ENCODE measurements at places on chromosomes 5 and 9.

GRCh38 chr5:41871852-41872251 lies 1.6 kb upstream of the OXCT1 start:
- DNase-seq, result no peak

- no peak for DNase-seq
Measured at GRCh38 chr9:10274175-10274574, 338.6 kb downstream of the PTPRD start.

- DNase-seq, result no peak
Measured at GRCh38 chr5:17732351-17732923, 98.2 kb downstream of the TAF11L14 start.

GRCh38 chr9:93066978-93067603 lies 8.6 kb downstream of the SUSD3 start:
- no peak for DNase-seq

- no peak for DNase-seq
Measured at GRCh38 chr5:79602889-79603288, 9.4 kb upstream of the TENT2 start.

- DNase-seq, result no peak
Measured at GRCh38 chr5:162187371-162187770, 119.8 kb downstream of the GABRG2 start.

DNA sequence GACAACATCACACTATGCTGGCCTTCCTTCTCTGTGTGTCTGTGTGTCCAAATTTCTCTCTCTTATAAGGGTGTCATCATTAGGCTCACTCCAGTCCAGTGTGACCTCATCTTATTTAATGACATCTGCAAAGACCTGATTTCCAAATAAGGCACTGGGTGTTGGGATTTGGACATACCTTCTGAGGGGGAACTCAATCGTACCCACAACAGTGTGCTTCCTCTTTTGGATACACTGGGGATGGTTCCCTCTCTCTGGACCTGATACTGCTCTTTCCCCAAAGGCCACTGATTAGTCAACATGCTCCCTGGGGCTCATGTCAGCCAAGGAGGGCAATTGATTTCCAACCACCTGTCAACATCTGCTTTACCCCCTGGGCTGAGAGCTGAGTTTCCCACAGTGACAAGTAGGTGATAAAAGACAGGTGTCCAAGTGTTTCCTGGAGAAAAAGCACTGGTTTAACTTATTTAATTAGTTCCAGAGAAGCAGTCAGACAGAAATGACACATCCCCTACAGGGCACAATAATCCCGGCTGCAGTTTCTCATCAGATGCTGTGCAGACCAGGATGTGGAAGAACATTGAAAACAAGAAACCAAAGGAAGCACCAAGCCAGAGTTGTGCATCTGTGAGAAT lies 17.8 kb upstream of the CEP72 start:
- DNase-seq, result no peak

GRCh38 chr9:127311239-127311741 lies 46.7 kb downstream of the GARNL3 start:
- peak; percentile 17 for DNase-seq

GRCh38 chr5:79743846-79744605 lies 54.4 kb downstream of the CMYA5 start:
- DNase-seq, result no peak

DNA sequence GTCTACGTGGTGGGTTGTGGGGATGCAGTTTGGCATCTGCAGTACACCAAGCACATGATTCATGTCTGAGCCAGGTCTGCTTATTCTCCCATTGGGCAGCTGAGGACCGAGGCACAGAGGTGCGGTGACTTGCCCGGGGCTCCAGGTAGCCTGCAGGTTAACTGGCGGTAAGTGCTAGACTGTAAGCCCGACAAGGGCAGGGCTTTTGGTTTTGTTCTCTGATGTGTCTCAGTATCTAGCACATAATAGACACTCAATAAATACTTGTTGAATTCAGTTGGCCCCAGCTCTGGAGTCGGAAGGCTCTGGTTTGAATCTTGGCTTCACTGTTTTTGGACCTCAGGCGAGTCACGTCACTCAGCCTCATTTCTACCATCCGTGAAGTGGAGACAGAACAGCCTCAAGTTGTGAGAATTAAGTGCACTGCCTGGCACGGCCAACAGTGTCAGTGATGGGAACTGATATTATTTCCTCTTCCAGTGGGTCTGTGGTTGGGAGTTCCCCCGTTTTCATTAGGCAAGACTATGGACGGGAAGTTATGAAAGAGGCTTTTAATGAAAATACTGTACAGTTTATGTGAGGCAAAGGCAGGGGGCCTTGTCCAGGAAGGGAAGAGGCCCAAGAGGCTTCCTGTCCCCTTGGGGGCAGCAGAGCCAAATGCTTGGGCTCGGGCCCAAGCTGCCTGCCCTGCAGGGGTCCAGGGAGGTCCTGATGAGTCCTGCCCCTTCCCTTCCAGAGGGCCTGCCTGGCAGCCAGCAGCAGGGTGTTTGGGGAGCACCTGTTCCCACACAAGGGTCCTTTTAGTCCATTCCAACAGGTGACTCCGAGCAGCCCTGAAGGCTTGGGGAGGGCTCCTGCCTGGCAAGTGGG lies 3.3 kb downstream of the PRELID1 start:
- DNase-seq, result no peak

- no peak for DNase-seq
Measured at GRCh38 chr9:95649801-95650213, 133.0 kb upstream of the PTCH1 start.

GRCh38 chr5:136474466-136474865 lies 109.1 kb upstream of the TRPC7 start:
- DNase-seq, result no peak

GRCh38 chr5:139961435-139962157 lies 81.5 kb downstream of the NRG2 start:
- DNase-seq, result no peak

DNA sequence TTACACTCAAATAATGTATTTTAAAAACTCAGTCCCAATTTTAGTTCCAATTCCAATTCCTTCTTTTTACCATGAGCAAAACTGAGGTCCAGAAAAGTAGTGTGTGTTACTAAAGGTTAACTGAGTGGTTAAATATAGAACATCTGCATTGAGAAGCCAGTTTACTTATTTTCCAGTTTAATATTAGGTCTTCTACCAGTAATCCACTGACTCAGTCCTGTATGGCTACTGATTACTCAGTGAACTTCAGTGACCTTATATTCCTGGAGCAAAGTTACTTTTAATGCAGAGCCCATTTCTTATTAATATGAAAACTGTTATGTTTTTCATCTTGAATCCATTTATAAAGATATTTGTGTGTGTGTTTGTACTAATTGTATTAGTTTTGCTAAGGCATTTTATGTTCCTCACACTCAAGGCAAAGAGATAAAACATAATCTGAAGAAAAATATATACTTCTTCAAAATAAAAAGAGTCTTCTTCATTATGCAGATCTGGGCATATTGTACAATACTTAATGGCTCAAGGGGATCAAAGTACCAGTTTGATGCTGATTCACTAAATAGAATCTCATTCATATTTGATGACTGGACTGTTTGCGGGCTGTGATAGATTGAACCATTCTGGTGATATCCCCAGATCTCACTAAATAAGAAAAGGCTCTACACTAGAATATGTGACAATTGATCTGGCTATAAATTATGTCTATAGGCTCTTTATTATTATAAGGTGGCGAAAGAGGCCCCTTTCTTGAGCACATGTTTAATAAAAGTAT lies 60.8 kb downstream of the DMXL1 start:
- DNase-seq, result no peak

DNA sequence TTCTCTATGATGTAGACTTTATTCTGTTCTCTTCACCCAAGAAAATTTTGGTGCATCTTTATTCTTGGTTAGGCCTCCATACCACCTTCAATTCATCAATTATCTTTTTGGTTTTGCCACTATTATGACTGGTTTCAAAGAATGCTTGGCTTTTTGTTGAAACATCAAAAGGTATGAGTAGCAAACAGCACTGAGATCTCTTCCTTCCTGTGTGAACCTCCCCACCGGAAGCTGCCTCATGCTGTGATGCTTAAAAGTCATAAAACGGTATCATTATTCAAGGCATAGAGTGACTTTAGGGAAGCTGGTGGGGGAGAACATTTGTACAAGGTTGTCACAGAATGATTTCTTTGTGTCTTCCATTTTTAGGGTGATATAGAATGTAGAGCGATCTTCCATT lies 70.6 kb downstream of the IQGAP2 start:
- DNase-seq, result no peak

- no peak for DNase-seq
Measured at GRCh38 chr9:124035001-124035650, 23.6 kb downstream of the LHX2 start.

DNA sequence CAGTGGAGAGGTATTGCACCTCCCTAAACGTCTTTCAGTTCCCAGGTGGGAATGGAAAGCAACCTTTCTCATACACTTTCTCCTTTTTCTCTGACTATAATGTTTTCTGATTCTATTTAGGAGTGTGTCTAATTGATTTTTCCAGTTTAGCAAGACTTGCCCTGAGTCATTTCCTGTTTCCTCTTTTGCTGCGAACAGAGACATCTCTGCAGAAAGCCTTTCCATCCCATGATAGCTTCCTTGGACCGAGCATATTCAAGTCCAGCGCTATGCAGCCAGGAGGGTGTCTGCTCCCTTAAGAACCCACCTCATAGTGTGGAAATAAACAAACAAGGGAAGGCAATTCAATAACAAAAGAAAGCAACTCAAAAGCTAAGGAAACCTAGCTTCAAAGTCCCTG lies 60.0 kb upstream of the CDH6 start:
- no peak for DNase-seq

DNA sequence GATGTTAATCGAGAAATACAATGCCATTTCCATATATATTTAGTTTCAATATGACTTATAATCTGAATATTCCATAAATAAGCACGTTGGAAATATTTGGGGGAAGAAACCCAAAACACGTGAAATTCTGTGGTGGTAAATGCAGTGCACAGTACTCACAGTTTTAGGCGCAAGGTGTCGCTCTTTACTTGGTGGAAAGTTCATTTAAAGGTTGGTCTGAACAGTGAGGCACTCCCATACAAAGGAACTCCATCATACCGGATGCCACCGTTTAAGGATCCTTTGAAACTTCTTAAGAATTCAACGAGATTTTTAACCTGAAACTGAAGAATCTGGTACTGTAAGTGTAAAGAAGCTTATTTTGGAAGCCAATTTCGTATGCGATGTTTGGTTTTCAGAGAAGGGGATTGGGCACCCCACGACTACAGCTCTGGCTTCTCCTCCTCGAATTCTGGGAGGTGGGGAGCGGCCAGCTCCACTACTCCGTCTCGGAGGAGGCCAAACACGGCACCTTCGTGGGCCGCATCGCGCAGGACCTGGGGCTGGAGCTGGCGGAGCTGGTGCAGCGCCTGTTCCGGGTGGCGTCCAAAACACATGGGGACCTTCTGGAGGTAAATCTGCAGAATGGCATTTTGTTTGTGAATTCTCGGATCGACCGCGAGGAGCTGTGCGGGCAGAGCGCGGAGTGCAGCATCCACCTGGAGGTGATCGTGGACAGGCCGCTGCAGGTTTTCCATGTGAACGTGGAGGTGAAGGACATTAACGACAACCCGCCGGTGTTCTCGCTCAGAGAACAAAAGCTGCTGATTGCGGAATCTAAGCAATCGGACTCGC lies at the start of gene PCDHA11:
Gene PCDHA11 (plus strand): TSS at position 237 of the 834 bp plus-strand sequence. CDS start 147 bp downstream, at position 384.
- no peak for DNase-seq

DNA sequence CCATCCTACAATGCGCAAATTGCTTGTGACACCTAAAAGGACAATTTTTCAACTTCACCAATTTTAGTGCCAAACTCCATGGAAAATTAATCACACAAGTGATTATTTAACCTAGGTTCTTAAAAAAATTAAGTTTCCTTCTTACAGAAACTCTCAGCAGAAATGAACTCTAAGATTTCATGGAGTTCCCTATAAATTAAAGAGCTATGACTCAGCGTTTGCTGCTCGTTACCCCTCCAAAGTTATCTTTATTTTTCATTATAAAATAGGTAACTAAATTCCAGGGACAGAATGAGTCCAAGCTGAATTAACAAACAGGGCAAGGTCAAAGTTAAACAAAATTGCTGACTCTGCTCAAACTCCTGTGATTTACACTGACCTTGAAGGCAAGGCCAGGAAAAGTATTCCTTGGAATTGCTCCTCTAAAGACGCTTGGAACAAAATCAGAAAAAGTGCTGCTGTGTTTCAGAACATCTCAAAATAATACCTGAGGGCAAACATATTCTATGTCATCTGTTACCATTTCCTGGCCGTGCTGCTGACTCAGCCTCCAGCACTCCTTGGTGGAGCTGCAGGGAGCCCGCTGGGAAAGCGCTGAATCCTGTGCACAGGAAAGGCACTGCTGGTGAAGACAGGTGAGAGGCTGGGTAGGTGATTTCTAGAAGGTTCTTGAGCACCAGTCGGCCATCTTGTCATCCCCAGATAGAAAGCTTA lies 2.5 kb upstream of the CMBL start:
- DNase-seq, result no peak

DNA sequence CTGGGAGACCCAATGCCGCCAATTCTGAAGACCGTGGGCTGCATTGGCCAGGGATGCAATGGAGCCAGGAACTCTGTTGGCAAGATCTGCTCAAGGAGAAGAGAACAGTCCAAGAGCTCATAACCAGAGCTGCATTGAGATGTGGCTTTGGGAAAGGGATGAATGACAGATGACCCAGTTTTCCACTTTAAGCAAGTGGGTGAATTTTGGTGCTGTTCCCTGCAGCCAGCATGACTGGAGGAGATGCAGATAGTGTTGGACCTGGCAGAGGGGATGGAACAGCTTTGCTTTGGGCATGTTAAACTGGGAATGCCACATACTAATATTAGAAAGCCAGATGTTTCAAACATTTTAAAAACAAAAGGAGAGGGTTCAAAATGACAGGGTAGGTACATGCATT lies 143.1 kb downstream of the FSTL4 start:
- no peak for DNase-seq

DNA sequence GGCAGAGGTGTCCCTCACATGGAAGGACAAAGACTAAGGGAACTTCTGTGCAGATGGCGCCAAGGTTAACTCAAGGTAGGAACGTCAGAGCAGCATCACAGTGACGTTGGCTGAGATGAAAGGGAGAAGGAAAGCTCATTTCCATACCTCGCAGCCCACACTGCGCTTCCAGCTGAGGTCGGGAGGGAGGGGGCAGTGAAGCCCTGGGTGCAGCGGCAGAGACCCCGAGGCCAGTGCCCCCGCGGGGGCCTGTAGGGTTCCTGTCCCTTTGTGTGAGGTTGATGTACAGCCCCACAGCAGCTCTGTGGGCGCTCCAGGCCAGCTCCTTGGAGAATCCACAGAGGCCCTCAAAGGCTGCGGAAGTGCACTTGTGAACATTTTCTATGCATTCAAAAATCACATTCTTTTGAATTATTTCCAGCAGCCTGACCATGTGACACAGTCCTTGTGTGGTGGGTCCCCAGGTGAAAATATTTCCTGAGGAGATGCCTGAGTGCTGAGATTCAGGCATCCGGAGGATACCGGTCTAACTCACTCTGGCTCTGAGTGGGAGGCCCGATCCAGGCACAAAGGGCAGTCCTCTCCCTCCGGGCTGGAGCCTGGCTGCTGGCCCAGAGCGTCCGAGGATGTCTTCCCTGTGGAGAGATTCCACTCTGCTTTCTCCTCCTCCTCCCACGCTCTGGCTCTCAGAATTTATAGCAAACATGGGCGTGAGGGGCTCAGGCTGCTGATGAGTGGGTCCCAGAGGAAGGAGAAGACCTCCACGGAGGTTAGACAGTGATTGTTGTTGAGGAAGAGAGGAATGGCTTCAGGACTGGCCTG lies 150.7 kb downstream of the ICE1 start:
- no peak for DNase-seq

Data from HS-27A (cell line).